Renal cortex interstitium (tissue), 15 donors: ENCODE measurements at places on chromosomes 6 and 20.

- no peak for DNase-seq
Observed at GRCh38 chr6:8888468-8888867, 453.1 kb upstream of the SLC35B3 start.

- no peak for DNase-seq
Observed at GRCh38 chr6:166046226-166046625, 121.4 kb downstream of the TBXT start.

- no peak for DNase-seq
Observed at GRCh38 chr20:9319687-9320384, 194.6 kb upstream of the LAMP5 start.

DNA sequence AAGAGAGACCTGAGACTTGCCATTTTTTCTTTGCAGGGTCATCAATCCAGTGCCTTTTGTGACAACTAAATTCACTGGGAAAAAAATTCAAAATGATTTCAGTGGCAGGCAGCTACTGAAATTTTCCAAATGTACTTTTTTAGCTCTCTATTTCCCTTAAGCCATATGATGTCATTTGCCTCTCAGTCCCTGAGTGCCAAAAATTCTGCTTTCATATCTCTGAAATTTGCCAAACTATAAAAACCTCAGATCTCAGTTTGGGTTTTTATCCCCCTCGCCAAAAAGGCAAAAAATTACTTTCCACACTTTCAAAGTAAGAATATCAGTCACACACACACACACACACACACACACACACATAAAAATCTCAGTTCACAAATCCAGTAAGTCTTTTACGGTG, 651.3 kb upstream of the ARID1B start:
- DNase-seq = no peak

DNA sequence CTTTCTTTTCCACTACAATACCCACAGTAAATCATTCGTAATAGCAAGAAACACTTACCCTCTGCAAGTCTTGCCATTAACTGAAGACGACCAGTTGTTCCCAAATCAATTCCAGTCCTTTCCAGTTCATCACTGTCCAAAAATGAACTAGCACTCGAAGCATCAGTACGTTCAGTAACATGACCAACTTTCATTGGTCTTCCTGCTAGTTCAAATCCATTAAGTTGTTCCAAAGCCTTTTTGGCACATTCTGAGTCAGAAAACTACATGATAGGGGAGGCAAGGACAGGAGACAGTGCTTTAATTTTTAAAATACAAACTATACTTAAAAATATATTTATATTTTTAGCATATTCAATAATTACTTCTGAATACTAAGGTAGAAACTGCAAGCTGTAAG, 14.9 kb downstream of the ROMO1 start:
- no peak for DNase-seq

GRCh38 chr20:9480066-9480465, 34.3 kb upstream of the LAMP5 start:
- DNase-seq = no peak
